ENCODE measurements at places on chromosomes 7 and 10.

- DNase-seq = no peak
Observed at GRCh38 chr7:21430575-21430954, 2.7 kb downstream of the SP4 start.

DNA sequence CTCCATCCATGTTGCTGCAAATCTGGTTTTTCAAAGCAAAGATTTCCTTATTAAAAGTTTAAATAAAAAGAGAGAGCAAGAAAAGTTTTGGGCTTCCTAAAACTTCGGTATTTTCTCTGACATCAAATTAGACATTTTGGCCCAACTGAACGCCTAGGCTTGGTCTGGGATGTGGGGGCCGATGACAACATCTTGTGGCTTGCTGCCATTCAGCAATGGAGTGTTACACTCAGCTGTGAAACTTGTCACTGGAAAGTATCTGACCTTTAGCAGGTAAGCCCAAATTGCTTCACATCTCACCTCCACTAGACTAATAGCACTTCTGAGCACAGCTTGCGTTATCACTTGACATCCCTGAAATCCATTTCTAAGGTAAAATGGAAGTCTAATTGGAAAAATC lies 320.6 kb downstream of the GATA3 start:
- no peak for DNase-seq

DNA sequence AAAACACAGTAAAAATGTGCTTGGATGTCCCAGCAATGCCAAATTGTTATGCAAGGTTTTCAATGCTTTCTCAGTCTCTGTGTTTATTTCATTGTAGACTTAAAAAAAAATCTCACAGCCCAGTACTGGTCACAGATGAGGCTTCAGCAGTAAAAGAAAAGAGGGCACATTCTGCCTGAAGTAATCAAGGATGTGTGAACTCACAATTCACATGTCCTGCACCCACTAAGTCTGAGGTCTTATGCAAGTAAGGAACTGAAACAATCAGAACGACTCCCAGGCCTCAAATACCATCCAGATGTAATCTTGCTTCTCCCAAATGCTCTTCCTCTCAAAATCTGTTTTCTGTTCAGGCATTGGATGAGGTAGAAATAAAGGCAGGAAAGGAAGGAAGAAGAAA lies 33.7 kb downstream of the ADRB1 start:
- no peak for DNase-seq

- no peak for DNase-seq
Observed at GRCh38 chr10:69009360-69009759, 20.8 kb downstream of the KIFBP start.

DNA sequence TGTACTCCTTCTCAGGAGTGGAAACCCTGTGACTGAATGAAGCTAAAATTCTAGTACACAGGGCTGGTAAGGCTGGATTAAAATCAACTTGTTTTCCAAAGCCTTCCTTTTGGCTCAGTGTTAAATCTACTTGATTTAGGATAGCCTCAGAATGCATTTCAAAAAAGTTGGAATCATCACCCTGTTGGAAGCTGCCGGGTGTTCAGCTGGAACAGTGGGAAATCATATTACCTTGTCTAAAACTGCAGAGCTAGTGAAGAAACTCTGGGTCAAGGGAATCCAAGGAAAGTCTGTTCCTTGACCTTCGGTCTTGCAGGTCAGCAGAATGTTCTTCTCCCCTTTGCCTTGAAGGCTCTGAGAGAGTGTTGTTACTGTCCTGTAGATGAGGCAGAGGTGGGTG lies 252.1 kb upstream of the INHBA start:
- no peak for DNase-seq
